NCI-H1417 treated with DMSO at 0.1 percent for 48 hours (cell line): ENCODE measurements at places on chromosomes 7 and 10.

- no peak for DNase-seq
These were observed 786.9 kb upstream of the IGFBP3 start for GRCh38 chr7:46707973-46708372.

DNA sequence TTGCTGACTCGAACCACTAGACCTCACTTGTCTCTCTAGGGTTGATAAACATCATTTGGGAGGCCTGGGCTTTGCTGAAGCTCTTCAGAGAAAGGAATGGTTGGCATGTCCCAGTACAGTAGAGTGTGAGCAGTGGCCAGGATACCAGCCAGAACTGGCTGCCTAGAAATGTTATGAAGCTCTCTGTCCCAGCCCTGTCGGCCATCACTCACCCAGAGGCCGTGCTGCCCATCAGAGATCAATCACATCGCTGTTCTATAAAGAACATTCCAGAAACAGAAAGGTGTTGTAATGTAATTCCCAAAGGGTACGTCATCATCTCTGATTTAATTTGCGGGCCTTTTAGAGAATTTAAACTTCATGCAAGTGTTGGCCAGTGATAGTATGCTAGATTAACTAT lies 111.5 kb downstream of the PRPF18 start:
- no peak for DNase-seq

DNA sequence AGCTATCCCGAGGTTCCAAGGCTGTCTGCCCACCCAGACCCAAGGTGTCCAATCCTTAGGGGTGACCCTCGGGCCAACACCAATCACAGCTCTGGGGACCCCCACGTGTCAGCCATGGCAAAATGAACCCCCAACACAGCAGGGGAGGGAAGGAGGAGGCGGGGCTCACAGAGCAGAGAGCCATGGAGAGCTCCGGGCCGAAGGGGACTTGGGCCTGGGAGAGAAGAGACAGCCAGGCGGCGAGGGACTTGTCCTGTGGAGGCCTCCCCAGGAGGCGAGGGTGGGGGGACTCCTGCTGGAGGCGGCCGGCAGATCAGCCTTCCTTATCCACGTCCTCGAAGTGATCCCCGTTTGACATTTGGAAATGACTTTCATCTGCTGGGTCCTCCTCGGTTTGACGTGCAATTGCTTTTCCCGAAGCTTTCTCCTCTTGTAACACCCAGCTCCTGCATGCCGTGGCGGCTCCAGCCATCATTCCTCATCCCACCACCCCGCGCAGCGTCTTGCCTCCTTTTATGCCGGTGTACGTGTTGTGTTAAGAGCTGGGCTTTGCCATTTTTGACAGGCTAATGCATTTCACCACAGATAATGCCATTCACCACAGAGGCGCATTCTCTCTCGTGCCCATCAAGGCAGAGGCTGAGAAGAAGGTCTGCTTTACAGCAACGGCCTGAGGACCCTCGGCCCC lies 337.4 kb downstream of the DNAJB6 start:
- DNase-seq = no peak

DNA sequence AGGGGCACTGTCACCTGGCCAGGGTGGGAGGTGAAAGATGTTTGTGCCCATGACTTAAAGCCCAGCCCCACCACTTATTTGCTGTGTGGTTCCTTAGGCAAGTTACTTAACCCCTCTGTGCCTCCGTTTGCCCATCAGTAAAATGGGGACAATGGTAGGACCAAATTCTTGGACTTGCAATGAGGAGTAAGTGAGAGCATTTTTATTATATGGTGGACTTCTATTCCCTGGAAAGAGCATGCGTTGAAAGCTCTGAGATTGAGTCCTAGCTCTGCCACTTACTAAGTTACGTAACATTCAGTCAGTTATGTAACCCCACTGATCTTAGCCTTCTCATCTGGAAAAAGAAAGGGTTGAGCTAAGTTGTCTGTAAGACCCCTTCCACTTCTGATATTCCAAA lies 18.8 kb downstream of the VSIR start:
- no peak for DNase-seq

- no peak for DNase-seq
These were observed 14.9 kb upstream of the MXI1 start for GRCh38 chr10:110192552-110192951.

DNA sequence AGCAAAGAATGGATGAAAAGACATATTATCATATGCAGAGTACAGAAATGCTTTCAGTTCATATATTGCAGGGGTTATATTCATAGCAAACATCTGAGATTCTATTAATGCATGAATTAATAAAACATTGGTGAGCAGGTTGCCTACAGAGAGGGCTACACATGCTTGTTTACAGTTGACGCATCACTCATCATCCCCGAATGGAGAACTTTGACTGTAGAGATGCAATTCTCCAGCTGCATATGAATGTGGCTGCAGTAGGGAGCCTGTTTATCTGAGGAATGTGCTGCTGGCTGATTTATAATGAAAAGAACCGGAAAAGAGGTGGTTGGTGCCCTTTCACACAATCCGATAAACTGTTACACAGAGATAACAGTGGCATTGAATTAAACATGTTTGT lies 116.5 kb downstream of the GRM3 start:
- no peak for DNase-seq
